Dermis blood vessel endothelial cell (primary cell): ENCODE measurements at places on chromosomes 1 and 21. TPM values are rescaled to one million over a fixed set of nuclear protein-coding genes. Genes with fewer than 3 reads are reported as not detected.

IQCC gene
- total RNA-seq: 1.0 and 1.2 TPM in 2 replicates

UBXN10 gene
- 0.05 TPM in 1 of 2 replicates, not detected in the other for total RNA-seq

GALE gene
- total RNA-seq: 34.7 and 42.2 TPM in 2 replicates

OR2T35 gene
- total RNA-seq: not detected in 2 replicates

LCE5A gene
- not detected in 2 replicates for total RNA-seq

AJAP1 gene
- total RNA-seq: 0.05 and 0.17 TPM in 2 replicates

GJB3 gene
- 0.05 and 0.17 TPM in 2 replicates for total RNA-seq

GORAB gene
- 12.4 and 12.8 TPM in 2 replicates for total RNA-seq

CAPN9 gene
- not detected in 2 replicates for total RNA-seq

TPTE gene
- total RNA-seq: not detected in 2 replicates

ZNF695 gene
- 2.7 and 2.9 TPM in 2 replicates for total RNA-seq

PATJ gene
- 5.4 and 6.1 TPM in 2 replicates for total RNA-seq

HSPA6 gene
- total RNA-seq: 0.17 and 0.42 TPM in 2 replicates

C1orf198 gene
- 20.8 and 22.7 TPM in 2 replicates for total RNA-seq

PHC2 gene
- total RNA-seq: 88.5 and 144 TPM in 2 replicates

TTLL7 gene
- 2.0 and 2.2 TPM in 2 replicates for total RNA-seq

AZIN2 gene
- total RNA-seq: 0.28 and 2.2 TPM in 2 replicates

PAQR7 gene
- total RNA-seq: 7.2 and 9.0 TPM in 2 replicates

FCRL2 gene
- not detected in 2 replicates for total RNA-seq

DDX20 gene
- total RNA-seq: 25.6 and 28.1 TPM in 2 replicates

DPT gene
- total RNA-seq: not detected in 2 replicates

TMIGD3 gene
- not detected in 2 replicates for total RNA-seq

UBL4B gene
- not detected in 2 replicates for total RNA-seq

OR2T3 gene
- not detected in 2 replicates for total RNA-seq

FMO3 gene
- total RNA-seq: 0.37 TPM in 1 of 2 replicates, not detected in the other

FAM78B gene
- 0.34 and 1.2 TPM in 2 replicates for total RNA-seq

GPR37L1 gene
- total RNA-seq: under 0.01 TPM in 1 of 2 replicates, not detected in the other

AURKAIP1 gene
- 80.2 and 106 TPM in 2 replicates for total RNA-seq

REN gene
- not detected in 2 replicates for total RNA-seq
